ENCODE measurements at places on chromosomes 13 and 19. TPM values are rescaled to one million over a fixed set of nuclear protein-coding genes. Genes with fewer than 3 reads are reported as not detected.

DNA sequence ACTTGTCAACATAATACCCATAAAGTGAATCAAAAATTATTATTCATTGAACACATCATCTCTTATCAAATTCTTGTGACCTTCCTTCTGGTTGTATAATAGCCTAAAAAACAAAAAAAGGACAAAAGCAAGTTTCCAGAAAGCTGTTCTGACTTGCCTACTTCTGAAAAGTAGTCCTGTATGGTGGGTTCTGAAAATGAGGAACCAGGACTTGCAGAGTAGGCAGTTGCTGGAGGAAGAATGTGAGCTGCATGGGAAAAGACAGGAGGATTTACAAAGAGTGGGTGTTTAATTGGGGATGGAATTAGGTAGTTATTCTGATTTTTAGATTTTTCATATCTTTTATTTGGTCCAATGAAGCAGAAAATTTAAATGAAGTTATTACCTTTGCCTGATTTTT is 56.7 kb downstream of the RCBTB2 start:
- no peak overlapping the region for H3K27ac ChIP-seq
- H3K27me3 ChIP-seq = no peaks in the 10 kb centered on the region
- H3K4me3 ChIP-seq = no peak overlapping the region
- no peaks in the 10 kb centered on the region for H3K4me1 ChIP-seq
- DNase-seq = no peak

Gene KLF1
- 0.59 TPM for total RNA-seq

DNA sequence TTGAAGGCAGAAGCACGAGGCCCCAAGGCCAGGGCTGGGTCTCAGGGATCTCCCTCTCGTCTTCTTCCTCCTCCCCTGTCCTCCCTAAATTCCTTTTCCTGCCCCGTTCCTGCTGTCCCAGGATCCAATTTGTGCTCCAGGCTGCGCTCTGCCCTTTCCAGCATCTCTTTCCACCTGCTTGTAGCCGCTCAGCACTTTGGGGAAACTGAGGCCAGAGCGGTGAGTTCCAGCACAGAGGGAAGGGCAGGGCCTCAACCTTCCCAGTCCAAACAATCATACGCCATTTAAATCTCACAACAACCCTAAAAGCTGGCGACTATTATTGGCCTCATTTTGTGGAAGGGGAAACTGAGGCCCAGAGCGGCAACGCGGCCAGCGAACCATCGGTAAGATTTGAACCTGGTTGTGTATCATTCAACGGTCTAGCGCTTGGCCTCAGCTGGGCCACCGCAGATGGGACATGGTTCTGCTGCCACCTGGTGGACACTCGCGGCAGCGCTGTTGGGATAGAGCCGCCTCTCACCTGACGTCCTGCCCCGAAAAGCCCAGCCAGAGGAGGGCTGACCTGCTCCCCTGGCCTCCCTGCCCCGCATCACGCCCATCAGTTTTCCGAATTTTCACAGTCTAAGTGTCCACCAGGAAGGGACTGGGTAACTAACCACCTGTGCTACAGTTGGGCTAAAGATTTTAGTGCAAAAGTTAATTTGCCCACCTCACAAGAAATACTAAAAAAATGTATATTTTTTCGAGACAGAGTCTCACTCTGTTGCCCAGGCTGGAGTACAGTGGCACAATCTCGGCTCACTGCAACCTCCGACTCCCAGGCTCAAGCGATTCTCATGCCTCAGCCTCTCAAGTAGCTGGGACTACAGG is 4.2 kb upstream of the RPL18A start:
- DNase-seq = peak; percentile 99
- peaks cover 2% of the 10 kb centered on the region for H3K36me3 ChIP-seq
- H3K27ac ChIP-seq = no peak overlapping the region
- no peaks in the 10 kb centered on the region for H3K4me1 ChIP-seq
- no peaks in the 10 kb centered on the region for H3K27me3 ChIP-seq

DNA sequence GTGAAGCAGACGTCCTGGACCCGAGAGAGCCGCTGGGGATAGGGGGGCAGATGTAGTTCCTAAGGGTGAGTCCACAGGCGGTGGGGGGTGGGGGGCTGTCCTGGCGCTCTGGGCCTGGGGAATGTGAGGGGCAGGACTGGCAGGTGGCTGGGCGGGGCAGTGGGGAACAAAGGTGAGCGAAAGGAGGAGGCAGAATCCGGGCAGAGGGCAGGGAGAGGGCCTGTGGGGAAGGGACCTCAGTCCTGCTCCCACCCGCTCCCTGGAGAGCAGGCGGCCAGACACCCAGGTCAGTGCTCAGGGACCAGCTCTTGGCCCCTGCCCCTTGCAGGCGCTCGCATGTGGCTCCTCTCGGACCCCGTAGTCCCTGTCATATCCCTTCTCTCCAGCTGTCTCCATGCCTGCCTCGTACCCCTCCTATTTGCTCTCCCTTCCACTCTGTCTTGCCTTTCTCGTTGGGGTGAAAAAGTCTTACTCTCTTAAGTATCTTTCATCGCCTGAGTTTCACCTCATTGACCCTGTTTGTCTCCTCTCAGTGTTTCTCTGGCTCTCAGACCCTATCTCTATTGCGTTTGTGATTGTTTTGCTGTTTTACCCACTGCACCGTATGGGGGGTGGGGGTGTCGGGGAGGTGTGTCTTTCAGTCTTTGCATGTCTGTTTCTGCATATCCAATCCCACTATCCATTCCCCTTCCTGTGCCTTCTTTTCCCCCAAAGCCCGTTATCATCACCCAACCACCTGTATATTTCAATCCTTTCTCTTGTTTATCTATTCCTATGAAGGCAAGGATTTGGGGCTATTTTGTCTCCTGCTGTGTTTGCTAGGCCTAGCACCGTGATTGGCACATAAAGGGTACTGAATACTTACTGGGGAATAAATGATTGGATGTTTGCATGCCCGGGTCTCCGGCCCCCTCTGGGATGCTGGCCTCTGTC is 5.8 kb downstream of the SPHK2 start:
- 0 out of 2 replicates have a peak overlapping the region, but pooled peaks have one; percentile 47 for H3K27ac ChIP-seq
- H3K4me1 ChIP-seq = peaks cover 17% of the 10 kb centered on the region
- H3K4me3 ChIP-seq = peak overlapping the region; percentile 87
- H3K36me3 ChIP-seq = peaks cover 11% of the 10 kb centered on the region
- DNase-seq = no peak

GRCh38 chr19:48480558-48481500 is 11.7 kb downstream of the CYTH2 start:
- H3K4me3 ChIP-seq = peak overlapping the region; percentile 29
- H3K27me3 ChIP-seq = no peaks in the 10 kb centered on the region
- H3K27ac ChIP-seq = no peak overlapping the region
- no peak for DNase-seq

Gene CLEC4G
- 1.0 TPM for total RNA-seq

Gene PSMD8
- total RNA-seq = 183 TPM

Gene GSX1
- total RNA-seq = not detected

- H3K4me3 ChIP-seq = no peak overlapping the region
- no peaks in the 10 kb centered on the region for H3K27me3 ChIP-seq
- no peak for DNase-seq
- no peaks in the 10 kb centered on the region for H3K36me3 ChIP-seq
- peaks cover 8% of the 10 kb centered on the region for H3K4me1 ChIP-seq
- no peak overlapping the region for H3K27ac ChIP-seq
These were observed 1.6 kb downstream of the CRB3 start for GRCh38 chr19:6465663-6466062.

- H3K4me1 ChIP-seq = peaks cover 9% of the 10 kb centered on the region
- no peaks in the 10 kb centered on the region for H3K36me3 ChIP-seq
- DNase-seq = no peak
- H3K27me3 ChIP-seq = peaks cover 2% of the 10 kb centered on the region
- H3K27ac ChIP-seq = no peak overlapping the region
These were observed 12.7 kb downstream of the NPAS1 start for GRCh38 chr19:47032171-47032811.

GRCh38 chr19:2887391-2887914 is 13.3 kb upstream of the ZNF57 start:
- H3K27ac ChIP-seq = no peak overlapping the region
- no peaks in the 10 kb centered on the region for H3K4me1 ChIP-seq
- H3K36me3 ChIP-seq = no peaks in the 10 kb centered on the region
- H3K27me3 ChIP-seq = no peaks in the 10 kb centered on the region

Gene SULT2A1
- not detected for total RNA-seq

DNA sequence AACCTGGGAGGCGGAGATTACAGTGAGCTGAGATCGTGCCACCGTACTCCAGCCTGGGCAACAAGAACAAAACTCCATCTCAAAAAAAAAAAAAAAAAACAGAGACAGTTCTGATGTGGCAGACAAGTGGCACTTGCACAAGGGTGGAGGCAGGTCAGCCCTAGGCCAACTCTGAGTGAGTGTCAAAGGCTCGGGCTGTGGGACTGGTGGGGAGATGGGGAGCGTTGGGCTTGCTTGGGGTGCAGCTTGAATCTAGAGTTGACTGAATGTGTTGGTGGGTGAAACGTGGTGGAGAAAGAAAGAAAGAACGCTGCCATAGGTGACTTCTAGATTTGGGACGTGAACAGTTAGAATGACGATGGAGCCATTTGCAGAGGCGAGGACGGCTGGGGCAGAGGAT is 121.3 kb upstream of the SPACA7 start:
- no peaks in the 10 kb centered on the region for H3K27me3 ChIP-seq
- no peaks in the 10 kb centered on the region for H3K4me1 ChIP-seq
- H3K27ac ChIP-seq = no peak overlapping the region

Gene SBK3
- 0.76 TPM for total RNA-seq

DNA sequence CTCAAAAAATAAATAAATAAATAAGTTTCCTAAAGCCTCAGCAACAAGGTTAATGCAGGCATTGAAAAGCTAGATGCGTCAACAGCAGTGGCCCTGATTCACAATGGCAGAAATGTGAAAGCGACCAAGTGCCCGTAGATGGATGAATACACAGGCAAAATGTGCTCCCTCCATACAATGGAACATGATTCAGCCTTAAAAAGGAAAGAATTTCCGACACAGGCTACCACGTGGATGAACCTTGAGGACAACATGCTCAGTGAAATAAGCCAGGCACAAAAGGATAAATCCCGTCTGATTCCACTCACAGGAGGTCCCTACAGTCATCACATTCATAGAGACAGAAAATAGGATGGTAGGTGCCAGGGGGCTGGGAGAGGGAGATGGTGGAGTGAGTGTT is 31.7 kb downstream of the INSR start:
- no peak overlapping the region for H3K4me3 ChIP-seq
- no peak for DNase-seq
- no peaks in the 10 kb centered on the region for H3K4me1 ChIP-seq
- H3K27ac ChIP-seq = no peak overlapping the region

DNA sequence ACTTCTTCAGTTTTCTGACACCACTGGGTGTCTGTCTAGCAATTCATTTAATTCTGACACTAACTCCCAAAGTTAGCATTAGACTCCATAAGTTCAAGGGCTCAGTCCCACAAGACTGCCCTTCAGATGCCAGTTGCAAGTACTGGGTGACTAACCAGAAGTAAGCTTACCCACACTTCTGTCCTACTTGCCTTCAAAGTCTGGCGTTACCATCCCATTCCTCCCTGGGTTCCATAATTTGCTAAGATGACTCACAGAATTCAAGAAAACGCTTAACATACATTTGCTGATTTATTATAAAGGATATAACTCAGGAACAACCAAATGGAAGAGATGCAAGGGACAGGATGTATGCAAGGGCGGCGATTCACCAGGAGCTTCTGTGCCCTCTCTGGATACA is 45.5 kb upstream of the NPAS1 start:
- H3K36me3 ChIP-seq = no peaks in the 10 kb centered on the region
- H3K27ac ChIP-seq = no peak overlapping the region
- no peak for DNase-seq
- peaks cover 20% of the 10 kb centered on the region for H3K4me1 ChIP-seq

GRCh38 chr19:752652-753517 is 2.0 kb downstream of the MISP start:
- no peaks in the 10 kb centered on the region for H3K27me3 ChIP-seq
- DNase-seq = no peak
- H3K27ac ChIP-seq = no peak overlapping the region
- H3K36me3 ChIP-seq = no peaks in the 10 kb centered on the region
- peaks cover 3% of the 10 kb centered on the region for H3K4me1 ChIP-seq

GRCh38 chr19:58456111-58456510 is 4.7 kb downstream of the ZNF324B start:
- H3K4me3 ChIP-seq = no peak overlapping the region
- no peaks in the 10 kb centered on the region for H3K4me1 ChIP-seq
- no peak overlapping the region for H3K27ac ChIP-seq
- H3K27me3 ChIP-seq = no peaks in the 10 kb centered on the region
- no peaks in the 10 kb centered on the region for H3K36me3 ChIP-seq
- no peak for DNase-seq

- no peaks in the 10 kb centered on the region for H3K36me3 ChIP-seq
- H3K4me1 ChIP-seq = no peaks in the 10 kb centered on the region
- no peaks in the 10 kb centered on the region for H3K27me3 ChIP-seq
- H3K27ac ChIP-seq = no peak overlapping the region
- DNase-seq = no peak
- H3K4me3 ChIP-seq = no peak overlapping the region
These were observed 68.5 kb downstream of the TEX29 start for GRCh38 chr13:111388851-111389500.

GRCh38 chr13:98992355-98992754 is 14.5 kb upstream of the DOCK9 start:
- H3K27ac ChIP-seq = no peak overlapping the region
- no peaks in the 10 kb centered on the region for H3K27me3 ChIP-seq

Gene TBXA2R
- total RNA-seq = 0.75 TPM

DNA sequence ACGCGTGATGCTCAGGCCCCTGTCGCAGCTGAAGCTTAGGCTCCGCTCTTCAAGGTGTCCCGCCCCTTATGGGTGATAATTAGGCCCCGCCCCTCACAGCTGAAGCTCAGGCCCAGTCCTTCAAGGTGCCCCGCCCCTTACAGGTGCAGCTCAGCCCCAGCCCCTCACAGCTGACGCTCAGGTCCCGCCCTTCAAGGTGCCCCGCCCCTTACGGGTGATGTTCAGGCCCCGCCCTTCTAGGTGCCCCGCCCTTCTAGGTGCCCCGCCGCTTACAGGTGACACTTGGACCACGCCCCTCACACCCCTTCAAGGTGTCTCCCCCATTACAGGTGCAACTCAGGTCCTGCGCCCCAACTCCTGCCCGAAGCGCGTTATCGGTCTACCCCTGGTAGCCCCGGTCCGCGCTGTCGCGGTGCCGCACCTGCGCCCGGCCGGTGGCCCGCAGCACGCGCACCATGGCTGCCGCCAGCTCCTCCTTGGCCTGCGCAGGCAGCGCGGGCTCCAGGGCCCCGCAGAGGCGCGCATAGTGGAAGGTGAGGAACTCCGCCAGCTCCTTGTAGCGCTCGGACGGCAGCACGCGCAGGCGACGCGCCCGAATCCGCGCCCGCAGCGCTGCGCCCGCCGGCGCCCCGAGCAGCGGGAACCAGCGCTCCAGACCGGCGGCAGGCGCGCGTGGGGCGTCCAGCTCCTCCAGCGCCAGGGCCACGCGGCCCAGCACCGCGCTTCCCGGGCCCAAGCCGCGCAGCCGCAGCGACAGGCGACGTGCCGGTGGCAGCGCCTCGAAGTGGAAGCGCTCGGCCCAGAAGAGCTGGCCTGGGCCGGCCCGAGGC is 7.3 kb downstream of the RASAL3 start:
- H3K36me3 ChIP-seq = no peaks in the 10 kb centered on the region
- peaks cover 69% of the 10 kb centered on the region for H3K27me3 ChIP-seq
- H3K4me1 ChIP-seq = no peaks in the 10 kb centered on the region
- DNase-seq = peak; percentile 91

GRCh38 chr19:5851302-5851701 is at the start of gene FUT3:
TSS of gene FUT3 (minus strand) at chr19:5851449.
- H3K36me3 ChIP-seq = no peaks in the 10 kb centered on the region
- H3K27me3 ChIP-seq = no peaks in the 10 kb centered on the region
- no peak for DNase-seq
- H3K27ac ChIP-seq = no peak within 1 kb of the TSS

Gene DPY19L3
- 60.7 TPM for total RNA-seq

Gene MEGF8
- total RNA-seq = 22.3 TPM

Data from H1 (cell line).